Stomach (tissue), 19 donors: ENCODE measurements at places on chromosomes 1 and 21. TPM values are rescaled to one million over a fixed set of nuclear protein-coding genes. Genes with fewer than 3 reads are reported as not detected.

The CYP4A22 gene
- polyA plus RNA-seq = not detected

The SAMD13 gene
- 6.5 TPM for polyA plus RNA-seq

The SLC5A9 gene
- 0.92 TPM for polyA plus RNA-seq

- DNase-seq = no peak
These were observed 205.1 kb upstream of the EDN2 start for GRCh38 chr1:41689558-41689981.

GRCh38 chr1:166980818-166981217 is 5.5 kb upstream of the ILDR2 start:
- DNase-seq = no peak

GRCh38 chr1:24071941-24072340 is 40.0 kb downstream of the MYOM3 start:
- no peak for DNase-seq

DNA sequence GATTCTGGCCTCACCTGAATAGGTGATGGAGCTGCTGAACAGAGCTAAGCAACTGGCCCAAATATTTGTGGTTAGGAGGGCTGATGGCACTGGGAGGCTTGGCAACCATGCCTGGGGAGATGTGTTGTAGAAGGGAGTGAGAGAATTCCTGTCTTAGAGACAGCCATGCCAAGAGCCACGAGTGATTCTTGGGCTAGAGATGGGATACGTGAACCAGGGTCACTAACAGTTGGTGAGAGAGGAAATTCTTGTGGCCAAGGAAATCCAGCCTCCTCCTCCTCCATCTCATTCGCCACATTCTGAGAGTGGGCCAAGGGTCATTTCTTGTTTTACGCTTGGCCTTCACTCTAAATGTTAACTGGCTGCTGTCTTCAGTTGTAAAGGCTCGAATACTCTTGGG is 46.3 kb downstream of the NGF start:
- no peak for DNase-seq

DNA sequence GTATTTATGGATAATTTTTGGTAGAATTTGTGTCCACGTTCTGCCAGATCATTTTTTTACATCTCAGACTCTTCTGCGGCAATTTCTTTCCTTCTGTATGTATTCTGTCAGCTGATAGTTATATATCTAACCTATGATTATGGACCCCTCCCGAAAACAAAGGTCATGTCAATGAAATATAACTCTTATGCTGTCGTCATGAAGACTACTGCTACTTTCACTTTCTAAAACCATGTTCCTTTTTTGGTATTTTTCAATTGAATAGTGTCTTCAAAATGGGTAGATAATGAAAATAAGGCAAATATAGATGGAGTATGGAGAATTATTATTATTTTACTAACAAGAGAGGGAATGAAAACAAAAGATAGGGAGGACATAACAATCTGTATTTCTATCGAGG is 3.2 kb downstream of the ANGPTL1 start:
- peak; percentile 46 for DNase-seq

GRCh38 chr1:72062584-72062983 is 219.8 kb downstream of the NEGR1 start:
- DNase-seq = no peak

DNA sequence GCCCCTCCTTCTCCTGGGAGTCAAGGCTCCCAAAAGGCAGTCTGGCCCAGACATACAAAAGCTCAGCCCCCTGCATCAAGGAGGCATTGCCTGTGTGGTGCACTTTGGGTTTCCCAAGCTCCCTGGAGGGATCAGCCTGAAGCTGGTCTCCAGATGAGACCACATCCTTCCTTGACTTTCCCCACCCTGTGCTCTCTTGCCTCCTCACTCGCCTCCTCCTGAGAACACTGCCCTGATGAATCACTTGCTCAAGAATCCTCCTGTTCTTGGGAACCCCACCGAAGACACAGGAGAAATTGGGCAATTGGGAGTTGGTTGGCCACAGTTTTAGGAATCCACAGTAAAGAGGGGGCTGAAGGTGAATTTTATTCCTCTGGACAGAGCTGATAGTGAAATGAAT is 34.8 kb upstream of the LYST start:
- DNase-seq = no peak
